ENCODE measurements at places on chromosomes 3 and 15. TPM values are rescaled to one million over a fixed set of nuclear protein-coding genes. Genes with fewer than 3 reads are reported as not detected.

- no peak overlapping the region for H3K4me3 ChIP-seq
- H3K36me3 ChIP-seq: no peaks in the 10 kb centered on the region
- peaks cover 79% of the 10 kb centered on the region for H3K27me3 ChIP-seq
- peaks cover 29% of the 10 kb centered on the region for H3K4me1 ChIP-seq
Observed at GRCh38 chr15:69096196-69096595, 64.2 kb upstream of the GLCE start.

GRCh38 chr3:38645076-38645475, 4.4 kb downstream of the SCN5A start:
- no peak for DNase-seq
- no peak overlapping the region for H3K27ac ChIP-seq
- H3K4me1 ChIP-seq: no peaks in the 10 kb centered on the region
- no peaks in the 10 kb centered on the region for H3K36me3 ChIP-seq

DNA sequence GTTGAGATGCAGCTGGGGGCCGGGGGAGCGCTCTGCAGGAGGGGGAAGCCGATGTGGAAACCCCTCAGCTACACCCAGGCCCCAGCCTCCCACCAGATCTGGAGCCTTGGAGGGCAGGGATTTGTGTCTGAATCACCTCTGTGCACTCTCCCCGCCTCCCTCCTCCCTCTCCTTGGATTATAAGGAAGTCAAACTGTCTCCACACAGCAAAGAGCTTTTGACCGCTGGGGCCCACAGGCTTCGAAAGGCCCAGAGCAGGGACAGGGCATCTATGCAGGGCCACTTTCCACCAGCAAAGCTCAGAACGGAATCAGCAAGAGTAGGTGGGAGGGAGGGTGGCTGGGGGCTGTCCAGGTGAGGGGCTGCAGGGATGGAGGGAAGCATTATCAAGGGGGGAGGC, 68.9 kb downstream of the IQSEC1 start:
- H3K27me3 ChIP-seq: peaks cover 8% of the 10 kb centered on the region
- DNase-seq: no peak
- peaks cover 2% of the 10 kb centered on the region for H3K36me3 ChIP-seq
- H3K27ac ChIP-seq: no peak overlapping the region
- no peak overlapping the region for H3K4me3 ChIP-seq

DNA sequence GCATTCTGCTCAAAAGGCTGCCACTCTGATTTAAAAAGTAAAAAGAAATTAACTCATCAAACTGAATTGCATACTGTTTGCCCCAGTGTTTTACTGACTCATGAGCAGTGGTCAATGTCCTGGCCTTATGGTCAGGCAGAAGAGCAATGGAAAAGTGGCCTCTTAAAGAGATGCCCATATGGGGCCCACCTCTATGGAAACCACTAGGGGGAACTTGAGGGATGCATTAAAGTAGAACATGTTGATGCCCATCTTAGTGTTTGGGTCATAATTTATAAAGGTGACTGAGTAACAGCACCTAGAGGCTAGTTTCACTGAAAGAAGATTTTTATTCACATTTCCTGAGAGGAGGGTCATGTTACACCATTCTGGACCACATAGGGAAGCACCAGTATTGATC, 66.5 kb upstream of the RNU6-1 start:
- H3K4me1 ChIP-seq: peaks cover 13% of the 10 kb centered on the region
- no peak overlapping the region for H3K4me3 ChIP-seq
- H3K27ac ChIP-seq: peak overlapping the region; percentile 3
- H3K27me3 ChIP-seq: no peaks in the 10 kb centered on the region

The FBXO40 gene
- not detected for total RNA-seq

The GOLGA8T gene
- total RNA-seq: not detected

All from Calu3 (cell line).